Epithelial cell of alveolus of lung (primary cell): ENCODE measurements at places on chromosomes 12 and 14. TPM values are rescaled to one million over a fixed set of nuclear protein-coding genes. Genes with fewer than 3 reads are reported as not detected.

Gene RCOR1
- total RNA-seq: 11.6 and 13.1 TPM in 2 replicates

Gene APOF
- not detected in 2 replicates for total RNA-seq

Gene GPR68
- under 0.01 and 1.6 TPM in 2 replicates for total RNA-seq

Gene DEPDC4
- 1.2 and 6.9 TPM in 2 replicates for total RNA-seq

Gene OR6C74
- not detected in 2 replicates for total RNA-seq

Gene P2RX4
- total RNA-seq: 14.4 and 39.0 TPM in 2 replicates

Gene CLEC7A
- total RNA-seq: under 0.01 TPM in 1 of 2 replicates, not detected in the other

Gene DIO3
- 0.13 and 7.2 TPM in 2 replicates for total RNA-seq

Gene RPS6KL1
- total RNA-seq: 2.1 TPM in 1 of 2 replicates, not detected in the other

Gene ATL1
- total RNA-seq: 1.2 and 7.1 TPM in 2 replicates

Gene ERGIC2
- 38.7 and 76.3 TPM in 2 replicates for total RNA-seq

Gene GPR135
- total RNA-seq: 1.0 and 2.6 TPM in 2 replicates

Gene PRPH
- not detected in 2 replicates for total RNA-seq

Gene SBNO1
- 15.8 and 19.0 TPM in 2 replicates for total RNA-seq

Gene HOXC10
- total RNA-seq: not detected in 2 replicates

Gene FAM181A
- total RNA-seq: not detected in 2 replicates

Gene ANO2
- total RNA-seq: under 0.01 TPM in 1 of 2 replicates, not detected in the other

Gene GYS2
- total RNA-seq: not detected in 2 replicates

Gene CDCA3
- total RNA-seq: 12.0 and 27.4 TPM in 2 replicates

Gene TOMM20L
- not detected in 2 replicates for total RNA-seq

Gene TOGARAM1
- total RNA-seq: 5.6 and 18.2 TPM in 2 replicates

Gene LALBA
- not detected in 2 replicates for total RNA-seq

Gene PTPRO
- total RNA-seq: 0.39 and 0.72 TPM in 2 replicates

Gene FAM186B
- total RNA-seq: under 0.01 and 0.32 TPM in 2 replicates

Gene KRT79
- not detected in 2 replicates for total RNA-seq

Gene CFAP73
- not detected in 2 replicates for total RNA-seq

Gene NRIP2
- 1.0 TPM in 1 of 2 replicates, not detected in the other for total RNA-seq

Gene PPP1R12A
- 39.8 and 59.6 TPM in 2 replicates for total RNA-seq

Gene RIN3
- total RNA-seq: 7.0 and 9.1 TPM in 2 replicates

Gene TMPRSS12
- total RNA-seq: not detected in 2 replicates

Gene EFS
- total RNA-seq: 21.6 and 34.2 TPM in 2 replicates

Gene TMEM119
- 31.9 and 42.8 TPM in 2 replicates for total RNA-seq

Gene PKP2
- 0.64 and 6.7 TPM in 2 replicates for total RNA-seq

Gene OTX2
- not detected in 2 replicates for total RNA-seq

Gene AMHR2
- not detected in 2 replicates for total RNA-seq

Gene POLE
- total RNA-seq: 11.6 and 15.4 TPM in 2 replicates

Gene LRRC74A
- not detected in 2 replicates for total RNA-seq

Gene RFX4
- total RNA-seq: not detected in 2 replicates

Gene RNF212B
- not detected in 2 replicates for total RNA-seq

Gene GCH1
- total RNA-seq: 3.3 and 10.6 TPM in 2 replicates

Gene CBLN3
- total RNA-seq: 1.6 and 5.3 TPM in 2 replicates

Gene IGFBP6
- total RNA-seq: 162 and 1,029 TPM in 2 replicates

Gene AREL1
- 27.7 and 38.0 TPM in 2 replicates for total RNA-seq

Gene ISM2
- 1.6 TPM in 1 of 2 replicates, not detected in the other for total RNA-seq

Gene KLHL33
- total RNA-seq: 0.13 TPM in 1 of 2 replicates, not detected in the other

Gene PROX2
- not detected in 2 replicates for total RNA-seq
